Right renal cortex interstitium (tissue), 3 donors: ENCODE measurements at places on chromosomes 4 and X.

DNA sequence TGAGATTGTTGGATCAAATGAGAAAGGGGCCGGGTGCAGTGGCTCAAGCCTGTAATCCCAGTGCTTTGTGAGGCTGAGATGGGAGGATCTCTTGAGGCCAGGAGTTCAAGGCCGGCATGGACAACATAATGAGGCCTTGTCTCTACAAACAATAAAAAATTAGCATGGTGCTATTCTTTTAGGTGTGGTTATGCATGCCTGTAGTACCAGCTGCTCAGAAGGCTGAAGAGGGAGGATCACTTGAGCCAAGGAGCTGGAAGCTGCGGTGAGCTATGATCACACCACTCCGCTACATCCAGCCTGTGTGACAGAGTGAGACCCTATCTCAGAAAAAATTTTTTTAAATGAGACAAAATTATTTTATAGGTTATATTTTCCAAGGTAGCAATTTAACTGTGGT is 49.7 kb upstream of the TMEM150C start:
- no peak for DNase-seq

GRCh38 chrX:56219700-56220099 is 12.5 kb upstream of the KLF8 start:
- DNase-seq: no peak

GRCh38 chrX:147228153-147228552 is 413.6 kb upstream of the CXorf51A start:
- no peak for DNase-seq

GRCh38 chr4:14877246-14878225 is 124.7 kb upstream of the CPEB2 start:
- no peak for DNase-seq

DNA sequence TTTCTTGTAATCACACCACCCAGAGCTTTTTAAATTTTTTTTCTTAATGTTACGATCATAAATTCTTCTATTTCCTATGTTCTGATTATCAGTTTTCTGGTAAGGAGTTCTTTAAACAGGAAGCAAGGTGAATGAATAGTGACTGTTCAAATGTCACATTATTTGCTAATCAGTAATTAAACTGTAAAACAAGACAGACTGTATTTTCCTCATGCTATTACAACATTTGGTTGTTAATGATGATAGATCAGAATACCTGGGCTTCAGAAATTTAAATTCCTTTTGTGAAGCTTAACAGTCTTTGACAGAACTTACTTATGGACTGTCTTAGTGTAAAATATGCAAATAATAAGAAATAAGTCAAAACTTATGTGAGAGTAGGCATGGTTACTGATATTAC is 41.4 kb downstream of the CLCN3 start:
- DNase-seq: no peak

GRCh38 chr4:141220271-141220670 is 424 bp upstream of the ZNF330 start:
- peak; percentile 9 for DNase-seq

DNA sequence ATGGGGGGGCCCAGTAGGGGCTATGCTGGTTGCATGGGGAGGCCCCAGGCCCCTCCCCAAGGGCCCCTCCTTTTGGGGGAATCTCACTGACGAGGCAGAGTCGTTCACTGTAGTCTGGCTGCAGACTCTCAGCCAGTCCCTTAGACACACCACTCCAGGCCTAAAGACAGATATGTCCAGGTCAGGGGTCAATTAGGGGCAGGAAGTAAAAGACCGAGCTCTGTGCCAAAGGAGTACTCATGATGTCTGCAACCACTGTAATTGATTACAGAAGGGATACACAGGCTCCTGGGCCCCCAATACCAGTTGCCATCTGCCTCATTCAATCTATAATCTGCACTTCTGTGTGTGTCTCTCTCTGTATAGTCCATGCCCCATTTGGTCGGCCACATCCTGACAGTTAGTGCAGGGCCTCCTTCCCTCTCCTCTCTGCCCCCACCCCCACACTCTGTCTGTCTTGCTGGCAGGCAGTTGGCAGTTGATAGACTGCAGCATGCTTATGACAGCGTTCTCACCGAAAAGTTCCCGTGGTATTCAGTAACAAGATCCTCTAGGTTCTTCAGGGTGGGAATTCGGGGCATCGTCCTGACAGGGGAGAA is 1.3 kb upstream of the CXorf65 start:
- DNase-seq: no peak

- DNase-seq: no peak
These were observed 42.7 kb downstream of the ABLIM2 start for GRCh38 chr4:8115916-8116315.

GRCh38 chrX:41133551-41133950 is 48.3 kb downstream of the USP9X start:
- DNase-seq: no peak
